T-helper 2 cell (primary cell): ENCODE measurements at places on chromosomes 4 and X.

DNA sequence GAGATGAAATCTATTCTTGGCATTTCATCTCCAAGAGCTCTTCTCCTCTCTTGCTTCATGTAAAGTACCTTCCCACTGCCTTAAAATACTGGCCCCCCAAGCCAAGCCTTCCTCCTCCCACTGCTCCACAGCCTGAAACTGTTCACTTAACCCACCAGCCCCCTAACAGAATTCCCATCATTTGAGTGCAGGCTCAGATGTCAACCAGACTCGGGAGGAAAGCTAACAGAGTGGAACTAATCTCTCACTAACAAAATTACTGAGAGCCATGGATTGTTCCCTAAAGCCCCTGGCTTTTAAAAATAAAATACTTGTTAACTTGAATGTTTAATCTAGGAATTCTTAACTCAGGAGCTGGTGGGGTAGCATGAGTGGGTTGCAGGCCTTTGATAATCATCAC is 7.1 kb upstream of the DCUN1D4 start:
- no peak for DNase-seq

DNA sequence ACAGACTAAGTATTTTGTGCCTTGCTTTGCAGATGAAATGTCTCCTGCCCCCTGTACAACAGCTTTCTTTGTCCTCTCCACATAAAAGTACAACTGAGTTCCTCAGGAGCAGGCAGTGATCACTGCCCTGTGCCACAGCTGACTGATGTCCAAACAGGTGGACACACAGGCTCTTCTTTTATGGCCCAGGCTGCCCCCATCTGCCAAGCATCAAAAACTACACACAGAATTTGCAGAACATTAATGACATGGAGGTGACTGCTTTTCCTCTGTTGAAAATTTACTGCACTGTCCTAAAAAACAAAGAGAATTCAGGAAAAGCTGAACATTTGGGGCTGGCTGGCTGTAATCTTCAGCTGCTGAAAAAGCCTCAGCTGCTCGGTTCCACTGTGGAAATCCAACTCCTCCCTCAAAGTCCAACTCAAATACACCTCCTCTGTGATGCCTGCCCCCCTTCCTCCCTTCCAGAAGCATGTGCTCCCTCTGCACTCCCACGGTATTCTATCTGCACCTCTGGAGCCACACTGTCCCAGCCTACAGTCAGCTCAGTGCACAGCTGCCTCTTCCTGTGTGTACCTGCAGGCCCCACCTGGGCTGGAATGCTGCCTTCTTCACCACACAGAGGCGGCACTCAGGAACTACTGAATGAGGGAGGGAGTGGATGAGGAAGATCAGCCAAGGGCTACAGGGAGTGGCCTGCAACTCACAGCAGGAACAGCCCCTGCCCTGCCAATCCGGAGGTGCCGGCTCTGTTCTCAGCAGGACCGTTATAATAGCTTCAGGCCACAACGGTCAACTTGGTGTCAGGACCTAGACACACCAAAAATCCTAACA is 10.3 kb downstream of the AFAP1 start:
- DNase-seq: no peak

DNA sequence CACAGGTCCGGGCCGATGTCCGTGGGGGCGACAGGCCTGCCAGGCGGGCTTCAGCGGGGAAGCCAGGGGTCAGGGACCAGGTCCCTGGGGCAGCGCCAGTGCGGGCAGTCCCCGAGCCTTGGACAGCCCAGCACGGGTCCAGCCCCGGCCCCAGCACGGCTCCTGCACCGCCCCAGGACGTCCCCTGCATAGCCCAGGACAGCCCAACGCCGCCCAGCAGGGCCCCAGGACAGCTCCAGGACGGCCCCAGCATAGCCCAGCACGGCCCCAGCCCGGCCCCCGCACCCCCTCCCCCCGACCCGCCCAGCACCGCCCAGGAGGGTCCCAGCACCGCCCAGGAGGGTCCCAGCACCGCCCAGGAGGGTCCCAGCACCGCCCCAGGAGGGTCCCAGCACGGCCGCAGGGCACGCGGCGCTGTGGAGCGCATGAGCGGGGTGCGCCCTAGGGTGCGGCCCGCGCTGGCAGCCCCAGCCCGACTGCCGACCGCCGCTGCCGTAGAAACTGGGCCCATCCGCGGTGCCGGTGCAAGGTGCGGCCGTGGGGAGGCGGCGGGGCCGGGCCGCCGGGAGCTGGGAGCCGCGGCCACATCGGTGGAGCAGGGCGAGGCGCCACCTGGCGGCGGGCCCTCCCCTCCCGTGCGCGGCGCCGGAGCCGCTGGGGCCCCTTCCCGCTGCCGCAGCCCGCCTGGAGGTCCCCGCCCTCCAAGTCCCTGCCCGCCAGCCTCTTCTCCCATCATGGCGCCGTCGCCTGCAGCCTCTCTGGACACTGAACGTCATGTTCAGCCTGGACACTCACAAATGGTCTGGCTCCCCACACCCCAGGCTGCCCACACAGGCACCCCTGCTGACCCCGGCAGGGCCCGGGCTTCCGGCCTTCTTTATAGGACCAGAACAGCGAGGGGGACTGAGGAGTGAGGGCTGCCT is 106.8 kb upstream of the NKX1-1 start:
- DNase-seq: peak; percentile 38

DNA sequence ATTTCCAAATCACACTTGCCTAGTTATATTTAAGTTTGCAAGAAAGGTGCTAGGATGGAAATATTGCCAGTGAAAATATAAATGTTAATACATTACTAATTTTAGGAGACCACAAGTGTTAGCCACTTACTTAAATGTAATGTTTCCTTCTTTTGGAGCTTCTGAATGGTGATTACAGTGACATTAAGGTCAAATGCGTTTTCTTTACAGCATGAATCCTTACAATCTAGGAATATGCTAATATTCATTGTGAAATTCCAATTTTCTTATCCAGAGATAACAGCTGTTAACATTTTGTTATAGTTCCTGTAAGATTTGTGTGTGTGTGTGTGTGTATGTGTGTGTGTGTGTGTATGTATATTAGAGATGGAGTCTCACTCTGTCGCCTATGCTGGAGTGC is 70.2 kb upstream of the NUDT6 start:
- no peak for DNase-seq

DNA sequence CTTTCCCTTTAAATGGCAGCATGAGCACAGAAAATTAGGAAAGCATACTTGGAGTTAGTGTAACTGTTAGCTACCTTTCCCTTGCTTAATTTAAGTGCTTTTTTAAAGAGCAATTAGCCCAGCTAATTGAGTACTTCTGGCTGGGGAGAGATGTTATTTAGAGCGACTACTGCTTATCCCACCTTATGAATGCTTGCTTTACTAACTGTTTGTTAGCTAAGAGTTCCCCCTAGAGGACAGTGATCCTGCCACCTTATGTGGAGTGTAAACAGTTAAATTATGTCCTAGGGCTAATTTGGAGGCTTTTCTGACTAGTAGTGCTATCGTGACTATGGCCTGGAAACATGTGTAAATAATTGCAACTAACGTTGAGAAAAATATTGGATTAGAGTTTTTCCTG is 909.4 kb downstream of the FSTL5 start:
- no peak for DNase-seq

- DNase-seq: no peak
Observed at GRCh38 chr4:103482471-103482870, 237.3 kb downstream of the TACR3 start.

DNA sequence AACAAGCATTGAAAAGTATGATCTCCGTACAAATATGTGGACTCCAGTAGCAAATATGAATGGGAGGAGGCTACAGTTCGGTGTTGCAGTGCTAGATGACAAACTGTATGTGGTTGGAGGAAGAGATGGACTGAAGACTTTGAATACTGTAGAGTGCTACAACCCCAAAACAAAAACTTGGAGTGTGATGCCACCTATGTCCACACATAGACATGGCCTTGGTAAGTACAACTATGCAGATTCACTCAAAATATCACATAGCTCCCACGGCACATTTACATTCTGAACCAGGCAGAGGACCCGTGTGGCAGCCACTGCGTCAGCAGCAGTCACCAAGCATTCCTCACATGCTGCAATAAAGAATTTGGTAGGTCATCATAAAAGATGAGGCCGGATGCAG is 41.3 kb downstream of the KLHL5 start:
- peak; percentile 30 for DNase-seq

- DNase-seq: no peak
Observed at GRCh38 chrX:71976753-71977152, 66.1 kb downstream of the NHSL2 start.

- no peak for DNase-seq
Observed at GRCh38 chr4:26288355-26288909, 32.4 kb upstream of the RBPJ start.

DNA sequence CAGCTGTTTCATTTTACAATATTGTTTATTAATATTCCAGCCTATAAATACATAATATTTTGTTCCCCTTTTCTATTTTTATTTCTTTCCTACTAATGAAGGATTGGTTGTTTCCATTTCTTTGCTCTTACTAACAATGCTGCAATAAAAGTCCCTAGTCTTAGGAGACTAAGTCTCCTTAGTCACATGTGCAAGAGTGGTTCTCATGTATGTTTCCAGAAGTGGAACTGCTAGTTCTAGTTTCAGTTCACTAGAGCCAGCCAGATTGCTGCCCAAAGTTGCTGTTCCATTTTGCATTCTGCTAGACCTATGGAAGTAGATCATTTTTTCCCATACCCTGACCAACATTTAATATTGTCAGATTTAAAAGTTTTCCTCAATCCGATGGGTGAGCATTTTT is 44.3 kb downstream of the CNGA1 start:
- no peak for DNase-seq

DNA sequence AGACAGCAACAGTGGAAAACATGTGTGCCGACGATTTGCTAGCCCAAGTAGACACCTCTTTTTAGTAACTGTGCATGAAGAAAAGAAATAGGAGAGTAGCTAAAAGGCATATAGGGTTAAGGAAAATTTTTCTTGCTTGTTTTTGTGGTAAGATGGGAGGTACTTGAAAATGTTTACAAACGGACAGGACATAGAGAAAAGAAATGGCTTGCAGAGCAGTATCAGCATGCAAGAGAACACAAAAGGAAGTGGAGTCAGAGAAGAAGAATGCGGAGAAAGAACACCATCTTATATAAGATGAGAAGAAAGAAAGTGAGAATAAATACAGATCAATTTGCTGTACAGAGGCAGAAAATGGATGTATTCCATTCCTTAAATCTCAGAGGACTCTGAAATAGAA is 263.7 kb upstream of the ETNPPL start:
- DNase-seq: no peak

DNA sequence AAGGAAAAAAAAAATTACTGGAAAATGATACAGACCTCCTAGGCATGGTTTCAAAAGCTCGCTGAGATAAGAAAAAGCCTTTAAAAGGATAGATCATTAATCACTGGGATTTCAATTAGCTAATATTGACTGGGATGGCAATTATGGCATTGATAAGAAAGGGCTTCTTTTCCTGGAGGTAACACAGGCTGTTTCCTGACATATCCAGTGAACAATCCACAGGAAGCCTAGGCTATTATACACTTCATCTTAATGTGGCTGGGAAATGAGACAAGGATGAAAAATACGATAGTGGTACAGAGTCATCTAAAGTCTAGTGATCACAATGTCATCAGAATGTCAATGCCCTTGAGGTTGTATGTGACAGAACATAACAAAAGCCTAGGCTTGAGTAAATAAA is 1579.3 kb downstream of the C4orf33 start:
- DNase-seq: no peak

DNA sequence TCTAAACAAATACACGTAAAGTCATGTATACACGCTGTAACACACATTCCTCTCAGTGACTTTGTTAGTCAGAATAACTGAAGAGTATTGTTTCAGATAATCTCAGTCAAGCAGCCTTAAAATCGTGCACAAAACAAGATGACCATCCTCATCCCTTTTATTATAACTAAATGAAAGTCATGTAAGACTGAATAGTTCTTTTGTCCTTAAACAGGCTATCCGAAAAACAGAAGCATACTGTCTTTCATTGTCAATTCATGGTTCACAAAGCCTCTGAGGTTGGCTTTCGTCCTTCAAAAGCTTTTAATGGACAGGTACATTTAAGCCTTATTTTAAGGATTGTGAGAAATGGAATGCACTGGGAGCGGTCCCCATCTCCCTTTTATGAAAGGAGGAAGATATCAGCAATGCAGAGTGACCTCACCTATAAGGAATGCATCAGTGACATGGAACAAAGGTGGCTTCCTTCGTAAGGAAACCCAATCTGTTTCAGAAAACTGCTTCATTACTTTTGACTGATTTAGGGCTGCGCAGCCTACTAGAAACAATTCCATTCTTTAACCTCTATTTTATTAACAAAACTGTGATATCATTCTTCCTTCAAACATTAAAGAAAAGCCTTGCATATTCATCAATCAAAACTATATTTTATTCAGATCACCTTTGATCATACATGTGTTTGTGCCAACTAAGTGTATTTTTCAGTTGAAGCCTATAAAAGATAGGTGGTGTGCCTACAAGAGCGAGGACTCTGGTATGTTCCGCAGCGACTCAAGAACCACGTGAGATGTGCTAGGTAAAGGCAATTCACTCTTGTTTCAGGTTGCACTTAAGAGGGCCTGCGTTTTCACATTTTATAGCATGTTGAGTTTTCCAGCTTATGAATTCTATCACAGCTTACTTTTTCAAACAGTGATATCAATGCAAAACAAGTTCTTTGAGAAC is 19.2 kb downstream of the SH3RF1 start:
- no peak for DNase-seq
